ENCODE measurements at places on chromosomes 1 and 21.

GRCh38 chr1:55275151-55275748 lies 60.1 kb upstream of the USP24 start:
- DNase-seq = no peak

- DNase-seq = no peak
Measured at GRCh38 chr1:84635429-84635828, 54.8 kb downstream of the SSX2IP start.

DNA sequence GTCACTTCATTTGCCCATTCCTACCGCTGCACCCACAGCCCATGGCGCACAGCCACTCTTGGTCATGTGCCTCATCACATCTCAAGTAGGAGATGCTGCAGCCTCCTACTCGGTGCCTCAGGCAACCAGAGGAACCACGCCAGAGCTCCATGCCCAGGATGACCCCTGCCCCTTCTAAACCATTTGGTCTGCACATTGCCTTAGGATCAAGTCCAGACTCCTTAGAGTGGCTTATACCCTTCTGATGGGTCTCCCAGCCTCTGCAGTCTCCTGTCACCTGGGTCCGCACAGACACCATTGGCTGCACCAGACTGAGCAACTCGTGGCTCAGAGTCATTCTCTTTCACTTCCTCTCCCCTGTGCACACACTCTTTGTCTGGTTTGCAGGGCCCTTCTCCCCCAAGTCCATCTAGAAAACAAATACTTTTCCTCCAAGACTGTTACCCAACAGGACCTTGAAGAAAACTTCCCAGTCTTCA lies 2.2 kb upstream of the ADORA3 start:
- DNase-seq = no peak

- DNase-seq = no peak
Measured at GRCh38 chr1:96641282-96641681, 80.3 kb upstream of the PTBP2 start.

GRCh38 chr1:154557939-154558719 lies at the start of gene UBE2Q1:
UBE2Q1 (minus strand) TSS chr1:154558662; CDS start chr1:154558553, 109 bp downstream.
- no peak for DNase-seq

DNA sequence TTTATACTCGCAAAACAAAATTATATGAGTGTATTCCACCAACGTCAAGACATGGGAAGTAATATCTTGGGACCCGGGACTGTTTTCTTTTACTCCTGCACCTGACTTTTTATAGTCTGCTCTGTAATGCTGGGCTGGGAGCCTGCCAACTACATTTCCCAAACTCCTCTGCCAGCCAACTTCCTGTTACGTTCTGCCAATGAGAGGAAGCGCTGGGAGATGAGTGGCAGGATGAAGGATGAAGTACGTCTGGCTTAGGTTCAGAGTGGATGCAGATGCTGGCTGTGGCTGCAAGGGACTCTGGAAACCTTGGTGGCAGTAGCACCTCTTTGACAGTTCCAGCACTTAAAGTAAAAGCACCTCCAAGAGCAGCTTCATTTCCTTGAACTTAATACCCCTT lies 59.6 kb downstream of the USP24 start:
- no peak for DNase-seq

DNA sequence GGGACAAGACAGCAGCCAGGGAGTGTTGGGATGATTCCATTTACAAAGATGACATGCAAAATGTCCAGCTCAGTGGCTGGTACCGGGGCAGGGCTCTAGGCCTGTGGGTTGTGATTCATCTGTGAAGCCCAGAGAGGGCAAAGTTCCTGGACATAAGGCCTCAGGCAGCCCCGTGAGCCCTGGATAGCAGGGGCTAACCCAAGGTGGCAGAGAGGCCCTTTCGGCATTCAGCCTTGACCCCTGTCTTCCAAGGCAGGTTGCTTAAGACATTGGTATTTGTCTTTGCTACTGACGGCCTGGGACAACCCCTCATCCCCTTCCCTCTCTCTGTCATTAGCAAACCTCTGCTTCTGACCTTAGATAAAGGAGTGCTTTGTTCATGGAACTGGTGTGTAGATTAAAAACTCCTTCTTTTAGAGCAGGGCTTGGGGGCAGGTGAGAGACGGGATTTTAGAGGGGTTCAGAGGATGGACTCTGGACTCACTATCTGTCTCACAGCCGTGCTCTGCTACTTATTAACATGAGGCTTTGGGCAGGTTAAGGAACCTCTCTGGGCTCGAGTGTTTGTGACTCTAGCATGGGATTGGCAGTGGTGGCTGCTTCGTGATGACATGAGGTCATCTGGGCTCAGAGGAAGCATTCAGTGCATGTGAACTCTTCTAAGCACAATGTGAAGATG lies 36.3 kb downstream of the TMEM51 start:
- no peak for DNase-seq

GRCh38 chr1:156821801-156822200 lies 5.2 kb upstream of the SH2D2A start:
- DNase-seq = no peak

GRCh38 chr1:145927916-145928643 lies 796 bp upstream of the RBM8A start:
- no peak for DNase-seq

GRCh38 chr1:82116105-82116504 lies 315.4 kb downstream of the ADGRL2 start:
- DNase-seq = no peak

DNA sequence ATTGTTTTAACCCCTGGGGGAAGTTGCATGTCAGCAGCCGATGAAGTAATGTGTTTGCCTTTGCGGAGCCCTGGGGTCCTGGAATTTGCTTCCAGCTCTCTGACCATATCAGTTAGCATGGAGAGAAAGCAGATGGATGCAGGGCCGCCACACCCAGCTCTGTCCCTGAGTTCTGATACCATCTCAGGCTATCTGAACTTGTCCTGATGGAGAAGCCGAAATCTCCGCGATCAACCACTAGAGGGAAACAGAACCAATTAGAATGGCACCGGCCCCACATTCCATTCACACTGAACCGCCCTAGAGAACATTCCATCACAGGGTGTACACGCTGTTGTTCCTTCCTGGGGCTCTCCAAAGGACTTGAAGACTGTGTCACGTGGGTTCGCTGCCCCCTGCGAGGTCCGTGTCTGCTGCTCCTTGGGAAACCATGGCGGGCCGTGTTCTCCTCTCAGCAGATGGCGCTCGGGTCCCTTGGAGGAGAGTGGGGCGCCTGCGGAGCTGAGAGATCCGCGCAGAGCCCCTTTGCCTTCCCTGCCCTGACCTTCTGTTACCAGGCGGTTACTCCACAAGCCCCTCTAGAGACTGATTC lies 75.4 kb downstream of the ABCA4 start:
- DNase-seq = no peak

GRCh38 chr1:56671085-56671484 lies 26.0 kb downstream of the PRKAA2 start:
- no peak for DNase-seq

DNA sequence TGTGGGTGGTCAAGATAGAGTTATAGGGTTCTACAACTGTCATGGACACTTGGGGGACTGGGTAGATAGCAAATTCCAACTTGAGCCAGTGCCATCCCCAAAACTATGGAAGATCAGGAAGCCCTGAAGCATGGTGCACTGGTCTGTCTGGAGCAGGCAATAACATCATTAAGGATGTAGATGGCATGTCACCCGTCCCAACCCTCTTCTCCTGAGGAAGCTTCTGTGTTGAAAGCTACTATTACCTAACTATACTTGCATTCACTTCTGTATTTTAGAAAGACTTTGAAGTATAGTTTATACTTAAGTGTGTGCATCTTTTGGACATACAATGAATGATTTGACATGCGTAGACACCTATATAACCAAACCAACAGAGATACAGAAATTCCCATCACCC lies 32.9 kb downstream of the RABIF start:
- DNase-seq = no peak

GRCh38 chr1:47388891-47389238 lies 27.2 kb upstream of the FOXE3 start:
- peak; percentile 13 for DNase-seq

DNA sequence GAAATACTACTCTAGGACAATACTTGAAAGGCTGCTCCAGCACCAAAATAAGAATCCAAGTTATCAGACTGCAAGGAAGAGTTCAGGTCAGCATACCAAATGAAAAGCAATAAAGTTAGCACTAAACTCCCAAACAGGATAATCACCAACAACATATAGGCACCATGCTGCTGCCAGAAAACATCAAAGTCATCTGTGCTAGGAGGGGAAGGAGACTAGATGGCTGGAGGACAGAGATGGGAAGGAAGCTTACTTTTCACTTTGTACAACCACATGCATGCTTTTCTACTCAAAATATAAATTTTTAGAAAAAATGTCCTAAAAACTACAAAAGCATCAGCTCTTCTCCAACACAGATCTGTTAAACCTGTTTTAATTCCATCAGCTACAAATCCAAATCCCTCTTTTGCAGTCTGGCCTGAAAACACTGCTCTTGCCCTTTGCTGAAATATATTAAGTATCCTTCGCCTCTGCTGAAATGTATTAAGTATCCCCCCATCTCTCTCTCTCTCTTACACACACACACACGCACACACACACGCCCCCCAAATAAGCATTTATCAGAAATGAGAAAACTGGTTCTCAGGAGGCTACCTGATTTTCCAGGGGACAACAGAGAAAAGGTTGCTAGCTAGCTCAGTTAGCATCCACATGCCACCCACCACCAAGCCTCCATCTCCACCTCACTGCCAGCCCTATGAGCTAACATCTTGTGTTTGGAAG lies 1.5 kb downstream of the GATAD2B start:
- no peak for DNase-seq

DNA sequence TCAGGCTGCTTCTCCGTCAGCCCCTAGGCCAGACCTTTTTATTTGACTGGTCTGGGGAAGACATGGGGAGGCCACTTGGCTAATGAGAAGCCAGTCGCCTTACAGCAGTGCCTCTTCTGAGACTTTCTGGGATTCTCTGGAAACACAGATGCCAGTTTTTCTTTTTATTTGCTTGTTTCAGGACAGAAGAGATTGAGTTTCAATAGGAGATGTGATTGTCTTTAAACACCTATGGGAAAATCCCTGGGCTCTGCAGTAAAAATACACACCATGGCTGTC lies 15.4 kb upstream of the BTG2 start:
- no peak for DNase-seq

DNA sequence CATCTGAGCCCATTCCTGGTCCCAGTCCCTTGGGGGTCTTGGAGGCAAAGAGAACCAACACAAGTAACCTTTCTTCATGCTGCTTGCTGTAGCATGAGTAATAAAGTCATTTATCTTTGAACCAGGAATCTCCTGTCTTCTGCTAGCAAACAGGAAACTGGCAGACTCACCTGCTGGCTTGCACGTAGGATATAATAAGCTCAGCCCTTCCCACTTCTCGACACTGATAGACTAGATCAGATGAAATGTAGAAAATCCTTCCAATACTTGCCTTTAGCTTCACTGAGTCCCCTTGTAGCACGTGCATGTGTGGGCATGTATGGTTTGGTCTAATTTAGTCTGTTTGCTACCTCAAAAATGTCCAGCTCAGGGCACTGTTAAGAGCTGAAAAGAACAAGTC lies 6.5 kb upstream of the TFF2 start:
- no peak for DNase-seq

GRCh38 chr1:156700736-156701531 lies 4.4 kb downstream of the CRABP2 start:
- no peak for DNase-seq

GRCh38 chr1:40870135-40870728 lies 8.1 kb upstream of the CITED4 start:
- DNase-seq = no peak

DNA sequence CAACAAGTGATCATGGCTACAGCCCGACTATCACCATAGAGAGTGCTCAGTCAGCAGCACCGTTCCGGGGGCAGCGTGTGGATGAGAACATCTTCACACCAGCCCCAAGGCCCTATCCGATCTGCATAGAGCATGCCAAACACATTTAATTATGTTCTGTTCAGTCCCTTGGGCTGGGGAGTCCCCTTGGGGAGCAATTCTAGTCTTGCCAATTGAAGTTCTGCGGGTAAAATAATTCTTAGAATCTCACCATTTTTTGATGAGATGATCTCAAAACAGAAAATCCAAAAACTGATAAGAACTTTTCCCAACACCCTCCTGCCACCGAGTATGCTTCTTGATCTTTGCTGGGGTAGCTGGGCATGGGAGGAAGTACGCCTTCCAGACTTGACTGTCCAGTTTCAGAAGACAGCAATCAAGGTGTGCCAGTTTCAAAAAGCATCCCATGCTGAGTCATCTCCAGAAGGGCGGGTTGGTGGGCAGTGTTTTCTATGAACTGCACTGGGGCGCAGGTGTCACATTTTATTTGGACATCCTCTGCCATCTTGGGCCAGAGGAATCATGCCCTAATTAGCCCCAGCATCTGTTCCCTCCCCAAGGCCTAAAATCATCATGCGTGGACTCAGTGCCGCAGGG lies 20.8 kb upstream of the PTPRF start:
- peak; percentile 28 for DNase-seq

GRCh38 chr1:17639703-17640340 lies 100.3 kb downstream of the ARHGEF10L start:
- DNase-seq = no peak

GRCh38 chr1:55420929-55421716 lies 206.0 kb upstream of the USP24 start:
- DNase-seq = no peak

DNA sequence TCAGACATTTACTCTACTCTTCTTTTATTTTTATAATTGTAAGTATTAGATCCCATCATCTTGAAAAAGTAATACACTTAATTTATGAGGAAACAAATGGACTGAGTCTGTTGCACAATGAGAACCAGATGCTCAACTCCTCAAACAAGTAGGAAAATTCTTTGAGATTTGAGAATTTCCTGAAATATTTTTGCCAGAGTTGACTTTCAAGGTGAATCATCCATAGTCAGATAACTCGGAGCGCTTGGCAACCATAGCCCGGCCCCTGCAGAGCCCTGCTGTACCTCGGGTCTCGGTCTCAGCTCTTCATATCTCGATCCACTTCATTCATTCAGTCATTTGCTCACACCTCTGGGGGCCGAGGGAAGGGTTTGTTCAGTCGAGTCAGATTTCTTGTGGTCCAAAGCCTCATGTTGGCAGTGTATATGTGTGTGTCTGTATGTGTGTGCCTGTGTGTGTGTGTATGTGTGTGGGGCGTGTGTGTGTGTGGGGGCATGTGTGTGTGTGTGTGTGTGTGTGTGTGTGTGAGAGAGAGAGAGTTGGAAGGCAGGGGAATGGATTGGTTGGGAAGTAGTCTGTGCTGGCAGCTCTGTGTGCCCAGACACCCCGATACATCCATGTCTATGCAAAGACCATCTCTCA lies 18.1 kb upstream of the PCP4 start:
- DNase-seq = no peak

- DNase-seq = no peak
Measured at GRCh38 chr21:44812640-44813039, 5.2 kb downstream of the SUMO3 start.

GRCh38 chr1:212002536-212002935 lies 32.8 kb downstream of the INTS7 start:
- DNase-seq = no peak

DNA sequence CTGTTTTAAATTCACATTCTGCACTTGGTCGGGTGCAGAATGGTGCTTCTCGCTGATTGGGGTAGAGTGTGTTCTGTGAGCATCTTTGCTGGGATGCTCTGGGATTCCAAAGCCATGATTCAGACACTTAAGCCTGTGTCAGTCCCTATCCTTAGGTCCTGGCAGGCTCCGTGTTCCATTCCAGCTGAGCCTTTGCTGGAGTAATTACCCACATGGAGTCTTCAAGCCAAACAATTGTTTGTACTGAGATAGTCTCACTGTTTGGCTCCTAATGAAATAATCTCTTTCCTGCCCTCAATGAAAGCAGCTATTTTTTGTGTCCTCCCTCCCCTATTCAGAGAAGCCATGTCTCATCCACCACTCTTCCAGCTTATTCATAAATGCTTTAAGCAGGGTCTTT lies 18.7 kb downstream of the SMAP2 start:
- no peak for DNase-seq
